Stimulated activated CD4-positive, alpha-beta T cell treated with anti-CD3 and anti-CD28 coated beads, Interleukin-15, amount 100 ng/mL, for 1 hour (primary cell): ENCODE measurements at places on chromosomes 2 and 18.

GRCh38 chr2:135169900-135170753 is 118.0 kb downstream of the RAB3GAP1 start:
- DNase-seq: no peak

DNA sequence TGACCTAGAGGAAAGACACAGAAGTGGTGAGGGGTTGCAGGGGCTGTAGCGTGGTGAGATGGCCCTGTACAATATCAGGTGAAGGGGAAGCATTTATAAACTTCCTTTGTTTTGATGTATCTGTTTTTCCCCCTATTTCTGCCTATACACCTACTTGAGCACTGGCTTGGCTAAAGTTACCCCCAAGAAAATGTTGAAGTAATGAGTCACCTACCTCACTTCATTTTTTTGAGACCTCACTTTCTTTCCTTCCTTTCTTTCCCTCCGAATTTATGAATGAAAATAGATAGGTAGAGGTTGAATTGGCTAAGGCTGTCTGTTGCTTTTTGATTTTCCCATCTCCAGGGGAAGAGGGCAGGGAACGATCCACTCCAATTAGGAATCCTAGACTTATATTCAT is 231.1 kb upstream of the EPAS1 start:
- no peak for DNase-seq

DNA sequence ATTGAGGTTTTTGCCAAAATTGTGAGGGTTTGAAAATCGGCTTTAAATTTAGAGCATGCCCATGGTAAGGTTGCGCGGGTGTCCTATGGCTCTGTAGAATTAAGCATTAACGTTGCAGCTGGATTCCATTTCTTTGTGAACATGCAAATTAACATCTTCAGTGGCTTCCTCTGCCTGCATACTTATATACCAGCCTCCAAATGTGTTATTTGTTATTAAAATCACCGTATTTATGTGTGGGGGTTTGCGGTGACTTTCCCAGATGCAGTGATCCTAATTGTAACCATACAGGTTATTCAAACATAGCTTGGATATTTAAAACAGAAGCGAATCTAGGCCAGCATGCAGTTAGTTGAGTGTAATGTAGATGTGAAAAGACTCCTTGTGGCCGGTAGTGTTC is 80.2 kb downstream of the TGOLN2 start:
- no peak for DNase-seq

DNA sequence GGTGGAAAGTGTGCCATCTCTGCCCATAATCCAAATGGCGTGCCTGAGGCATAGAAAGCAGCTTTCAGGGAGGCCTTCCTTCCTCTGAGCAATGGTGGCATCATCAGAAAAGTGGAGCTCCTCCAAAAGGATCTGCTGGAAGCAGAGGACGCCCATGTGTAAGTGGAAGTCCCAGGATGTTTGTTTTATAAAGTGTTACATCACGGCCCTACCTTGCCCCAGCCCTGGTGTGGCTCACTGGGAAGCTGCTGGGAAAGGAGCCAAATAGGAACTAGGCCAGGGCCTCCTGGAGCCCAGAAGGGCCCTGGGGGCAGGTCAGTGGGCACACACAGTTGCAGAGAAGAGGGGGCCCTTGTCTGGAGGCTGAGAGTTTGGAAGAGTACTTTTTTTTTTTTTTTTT is 4.2 kb upstream of the ODC1 start:
- no peak for DNase-seq

GRCh38 chr2:226693521-226693920 is 106.1 kb downstream of the IRS1 start:
- DNase-seq: no peak

DNA sequence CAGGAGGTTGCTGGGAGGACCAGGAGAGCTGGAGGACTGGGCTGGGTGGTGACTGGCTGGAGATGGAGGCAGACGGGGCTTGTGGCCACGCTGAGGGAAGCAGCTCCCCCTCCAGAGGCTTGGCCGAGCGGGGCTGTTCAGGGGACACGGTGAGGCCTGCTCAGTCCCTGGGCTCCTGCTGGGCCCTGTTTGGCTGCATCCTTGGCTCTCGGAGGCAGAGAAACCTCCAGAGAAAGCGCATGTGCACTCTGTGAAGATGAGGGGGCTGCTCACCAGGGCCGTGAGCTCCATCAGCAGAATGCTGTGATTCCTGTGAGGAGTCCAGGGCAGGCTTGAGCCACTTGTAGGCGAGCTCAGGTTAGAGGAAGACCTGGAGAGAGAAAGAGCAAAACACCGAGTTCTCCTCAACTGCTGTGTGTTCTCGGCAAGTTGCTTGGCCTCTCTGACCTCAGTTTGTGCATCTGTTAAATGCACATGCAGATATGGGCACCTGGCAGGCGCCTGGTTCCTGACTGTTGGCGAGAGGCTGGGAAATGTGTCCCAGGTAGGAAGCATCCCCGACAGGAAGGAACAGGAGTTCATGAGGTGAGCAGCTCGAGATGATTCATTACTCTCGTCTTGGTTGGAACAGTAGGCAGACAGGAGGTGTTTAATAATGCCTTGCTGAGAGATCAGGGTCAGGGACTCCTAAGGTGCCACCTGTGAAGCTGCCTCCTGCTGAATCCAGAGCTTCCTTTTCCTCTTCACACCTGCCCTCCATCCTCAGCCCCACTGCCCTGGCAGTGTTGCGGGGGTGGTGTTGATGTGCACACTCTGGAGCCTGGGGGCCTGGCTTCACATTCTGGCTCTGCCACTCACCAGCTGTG is 941 bp downstream of the ZAP70 start:
- no peak for DNase-seq

- no peak for DNase-seq
These were observed 379.1 kb upstream of the ATP5MC3 start for GRCh38 chr2:175560521-175561169.

DNA sequence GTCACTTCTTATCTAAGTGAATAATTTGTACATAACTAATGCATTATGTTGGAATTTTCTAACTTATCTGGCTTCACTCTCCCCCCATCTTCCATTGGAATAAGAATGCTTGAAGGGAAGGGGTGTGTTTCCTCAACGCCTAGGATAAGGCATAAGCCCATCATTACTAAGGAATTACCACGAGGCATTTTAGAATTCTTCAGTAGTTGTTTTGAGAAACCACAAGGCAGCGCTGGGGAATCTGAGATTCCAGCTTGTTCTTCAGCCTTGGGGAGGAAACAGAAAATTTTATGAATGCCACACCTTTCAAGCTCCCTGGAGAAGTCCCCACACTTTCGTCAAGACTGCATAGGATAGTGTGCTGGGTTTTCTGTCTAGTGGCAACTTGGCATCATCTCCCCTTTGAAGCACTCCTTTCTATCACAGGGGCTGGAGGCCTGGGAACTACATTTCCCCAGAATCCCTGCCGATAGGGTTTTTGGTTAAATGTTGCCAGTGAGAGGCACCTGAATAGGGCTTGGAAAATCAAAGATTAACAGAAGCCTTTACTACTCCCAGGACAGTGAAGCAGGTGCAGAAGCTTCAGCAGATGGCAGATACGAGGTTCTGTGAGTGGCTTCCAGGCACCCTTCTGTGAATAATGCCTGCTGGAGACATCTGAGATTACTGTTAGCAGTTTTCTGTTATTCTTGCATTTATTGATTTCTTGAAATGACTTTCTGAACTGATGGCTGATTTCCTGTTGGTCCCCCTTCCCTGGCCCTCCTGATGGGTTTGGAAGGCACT is 192.7 kb upstream of the REV1 start:
- no peak for DNase-seq

DNA sequence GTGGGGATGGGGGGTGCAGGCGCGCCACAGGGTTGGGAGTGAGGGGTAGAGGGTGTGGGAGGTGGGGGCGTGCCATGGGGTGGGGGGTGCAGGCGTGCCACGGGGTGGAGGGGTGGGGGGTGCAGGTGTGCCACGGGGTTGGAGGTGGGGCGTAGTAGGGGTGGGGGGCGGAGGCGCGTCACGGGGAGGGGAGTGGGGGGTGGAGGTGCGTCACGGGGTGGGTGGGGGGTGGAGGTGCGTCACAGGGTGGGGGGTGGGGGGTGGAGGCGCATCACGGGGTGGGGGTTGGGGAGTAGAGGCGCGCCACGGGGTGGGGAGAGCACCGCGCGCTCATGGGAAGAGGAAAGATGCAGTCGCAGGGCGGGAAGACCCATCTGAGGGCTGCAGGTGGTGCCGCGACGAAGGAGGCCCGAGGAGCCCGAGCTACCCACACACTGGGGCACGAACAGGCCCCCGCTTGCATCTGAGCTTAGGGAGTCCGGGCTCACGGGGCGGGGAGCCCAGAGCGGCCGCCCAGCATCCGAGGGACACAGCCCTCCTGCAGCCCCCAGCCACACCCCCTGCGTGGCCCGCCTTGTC is 37.5 kb downstream of the SNED1 start:
- no peak for DNase-seq

DNA sequence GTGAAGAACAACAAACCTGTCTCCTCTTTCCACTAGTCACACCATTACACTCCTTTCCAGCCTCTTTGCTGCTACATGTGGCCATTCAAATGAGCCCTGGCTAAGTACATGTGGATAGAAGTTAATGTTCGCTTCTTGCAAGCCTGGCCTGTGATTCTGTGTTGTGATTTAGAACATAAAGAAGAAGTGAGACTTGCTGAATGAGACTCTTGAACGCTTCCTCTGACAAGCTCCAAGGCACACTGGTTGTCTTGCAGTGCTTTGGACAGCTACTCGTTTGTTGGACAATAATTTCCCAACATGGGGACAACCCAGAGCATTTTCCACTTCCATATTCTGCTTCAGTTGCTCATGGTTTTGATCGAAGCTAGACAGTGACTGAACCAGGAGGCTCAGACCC is 57.3 kb downstream of the CCDC74A start:
- no peak for DNase-seq

- DNase-seq: no peak
These were observed 20.4 kb downstream of the ATP6V1B1 start for GRCh38 chr2:70956141-70956540.

DNA sequence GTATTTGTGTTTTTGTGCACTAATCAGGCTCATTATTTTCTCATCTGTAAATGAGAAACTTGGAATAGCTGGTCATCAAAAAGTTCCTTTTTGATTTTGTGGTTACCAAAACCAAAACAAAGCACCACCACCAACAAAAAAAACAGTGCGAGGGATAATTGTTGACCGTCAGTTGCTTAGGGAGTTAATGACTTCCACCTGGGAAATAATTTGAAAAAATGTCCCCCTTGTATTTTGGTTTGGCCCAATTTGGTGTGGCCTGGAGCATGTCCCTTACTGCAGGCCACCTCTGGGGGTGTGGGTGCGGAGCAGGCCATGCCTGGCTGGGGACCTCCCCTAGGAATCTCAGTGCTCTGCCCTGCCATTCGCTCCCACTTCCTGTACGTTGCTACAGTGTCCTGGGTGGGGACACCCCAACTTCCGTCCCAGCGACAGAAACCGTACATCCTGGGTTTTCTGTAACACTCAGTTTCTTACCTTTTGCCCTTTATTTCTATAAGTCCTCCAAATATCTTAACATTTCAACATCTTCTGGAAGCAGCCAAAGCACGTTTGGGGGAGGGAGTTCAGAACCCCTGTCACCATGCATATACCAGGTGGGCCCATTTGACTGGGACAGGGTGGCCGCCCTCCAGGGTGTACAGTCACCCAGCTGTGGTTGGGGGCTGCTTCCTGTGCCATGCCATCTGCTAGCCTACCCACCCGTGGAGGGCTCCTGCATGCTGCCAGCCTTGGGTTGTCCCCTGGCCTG is 31.3 kb downstream of the NCK2 start:
- no peak for DNase-seq

- no peak for DNase-seq
These were observed 4.5 kb upstream of the AQP12A start for GRCh38 chr2:240687045-240687740.

GRCh38 chr2:120937686-120938044 is 202.0 kb downstream of the GLI2 start:
- DNase-seq: no peak

DNA sequence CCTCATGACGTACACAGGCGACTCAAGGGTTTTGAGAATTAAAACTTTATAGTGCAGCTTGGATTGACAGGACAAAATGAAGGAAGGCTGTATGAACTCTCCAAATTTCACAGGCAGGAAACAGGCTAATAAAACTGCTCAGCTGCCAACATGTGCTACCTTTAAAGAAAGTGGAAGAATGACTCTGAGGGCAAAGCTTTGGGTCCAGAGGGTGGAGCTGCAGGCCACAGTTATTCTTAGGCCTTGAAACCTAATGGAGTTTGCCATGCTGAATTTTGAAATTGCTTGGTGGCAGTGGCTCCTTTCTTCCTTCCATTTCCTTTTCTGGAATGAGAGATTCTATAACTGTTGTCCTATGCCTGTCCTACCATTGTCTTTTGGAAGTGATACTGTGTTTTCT is 34.8 kb downstream of the HAT1 start:
- DNase-seq: no peak

DNA sequence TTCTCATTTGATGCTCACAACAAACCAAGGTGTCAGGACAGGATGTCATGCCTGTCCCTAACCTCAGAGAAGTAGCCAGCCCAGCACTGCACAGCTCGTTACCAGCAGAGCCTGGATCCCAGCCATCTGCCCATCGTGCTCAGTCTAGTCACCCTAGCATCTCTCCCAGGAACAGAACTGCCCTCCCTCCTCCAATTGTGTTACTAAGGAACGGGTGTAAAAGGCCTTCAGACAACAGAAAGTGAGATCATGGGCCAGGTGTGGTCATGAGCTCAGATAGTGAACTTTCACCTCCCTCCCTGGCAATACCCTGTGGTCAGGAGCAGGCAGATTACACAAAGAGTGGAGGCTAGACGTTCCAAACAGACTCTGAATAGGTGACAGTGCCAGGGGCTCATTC is 111.8 kb upstream of the PPP1CB start:
- no peak for DNase-seq

- no peak for DNase-seq
These were observed 45.1 kb downstream of the VAPA start for GRCh38 chr18:9958861-9959399.

DNA sequence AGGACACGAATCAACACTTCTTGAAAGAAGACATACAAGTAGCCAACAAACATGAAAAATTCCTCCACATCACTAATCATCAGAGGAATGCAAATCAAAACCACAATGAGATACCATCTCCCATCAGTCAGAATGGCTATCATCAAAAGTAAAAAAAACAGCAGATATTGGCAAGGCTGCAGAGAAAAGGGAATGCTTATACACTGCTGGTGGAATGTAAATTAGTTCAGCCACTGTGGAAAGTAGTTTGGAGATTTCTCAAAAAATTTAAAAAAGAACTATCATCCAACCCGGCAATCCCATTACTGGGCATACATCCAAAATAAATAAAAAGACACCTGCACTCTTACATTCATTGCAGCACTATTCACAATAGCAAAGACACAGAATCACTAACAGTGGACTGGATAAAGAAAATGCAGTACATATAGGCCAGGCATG is 78.7 kb downstream of the GRB14 start:
- DNase-seq: no peak

DNA sequence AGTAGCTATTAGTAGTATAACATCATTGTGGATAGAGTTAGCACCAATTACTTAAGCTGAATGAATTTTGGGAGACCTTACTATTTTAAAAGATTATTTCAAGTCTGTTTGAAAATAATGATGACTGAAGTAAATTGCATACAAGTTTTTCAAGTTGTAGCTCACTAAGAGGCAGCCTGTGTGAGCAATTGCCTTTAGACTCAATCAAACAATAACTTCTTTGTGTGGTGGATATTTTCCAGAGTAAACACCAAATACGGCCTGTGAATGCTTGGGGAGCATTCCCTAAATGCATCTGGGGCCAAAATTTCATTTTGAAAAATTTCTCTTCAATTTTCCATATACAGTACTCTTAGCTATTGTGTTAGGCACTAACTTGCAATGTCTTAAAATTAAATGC is 7.9 kb downstream of the SERPINB12 start:
- no peak for DNase-seq
